Activated gamma-delta T cell treated with Interleukin-2 at 50 U/mL for 16 hours (primary cell): ENCODE measurements at places on chromosomes 7 and 10.
A peak's percentile ranks its signal among the peaks of the same experiment; 100 is the strongest.

DNA sequence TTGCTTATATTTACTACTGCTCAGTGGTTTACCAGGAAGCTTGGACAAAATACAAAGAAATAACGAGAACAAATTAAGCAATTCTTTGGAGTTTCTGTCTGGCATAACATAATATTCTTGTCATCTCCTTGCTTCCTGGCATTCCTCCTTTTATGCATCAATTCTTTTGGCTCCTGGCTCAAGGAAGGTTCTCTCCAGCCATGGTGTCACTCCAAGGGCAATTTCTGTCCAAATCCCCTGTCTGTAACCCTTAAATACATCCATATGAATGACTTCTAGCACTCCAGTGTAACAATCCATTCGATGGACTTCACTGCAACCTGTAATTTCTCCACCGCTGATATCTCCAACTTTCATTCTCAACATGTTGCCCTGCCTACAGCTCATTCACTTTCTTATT lies 617.7 kb upstream of the ANKRD30A start:
- no peak for DNase-seq

GRCh38 chr7:85407391-85407790 lies 220.5 kb upstream of the SEMA3D start:
- DNase-seq = no peak

DNA sequence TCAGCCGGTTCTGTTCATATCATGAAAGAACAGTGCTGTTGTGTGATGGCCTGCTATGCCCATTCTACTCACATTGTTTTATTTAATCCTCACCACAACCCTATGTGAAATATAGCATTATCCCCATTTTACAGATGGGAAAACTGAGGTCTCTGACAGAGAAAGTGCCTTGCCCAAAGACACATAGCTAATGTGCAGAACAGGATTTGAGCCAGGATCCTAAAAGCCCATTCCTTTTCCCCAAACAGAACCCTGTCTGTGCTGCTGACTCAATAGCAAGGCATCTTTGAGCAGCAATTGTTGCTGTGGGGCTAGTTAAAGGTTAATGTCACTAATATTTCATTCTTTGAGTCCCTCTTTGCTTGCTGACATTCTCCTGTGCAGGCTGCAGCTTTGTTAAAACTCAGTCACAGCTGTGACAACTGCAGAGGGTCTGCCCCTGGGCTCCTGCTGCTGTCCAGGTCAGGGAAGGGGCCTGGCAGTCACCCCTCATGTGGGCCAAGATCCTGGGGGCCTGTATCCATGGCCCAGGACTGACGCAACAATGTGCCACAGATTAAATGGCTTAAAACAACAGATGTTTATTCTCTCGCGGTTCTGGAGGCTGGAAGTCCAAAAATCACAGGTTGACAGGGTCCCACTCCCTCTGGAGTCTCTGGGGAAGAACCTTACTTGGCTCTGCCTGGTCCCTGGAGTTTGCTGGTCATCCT lies 40.4 kb downstream of the AFAP1L2 start:
- no peak for DNase-seq

GRCh38 chr7:78605119-78605518 lies 806.5 kb downstream of the PHTF2 start:
- no peak for DNase-seq

DNA sequence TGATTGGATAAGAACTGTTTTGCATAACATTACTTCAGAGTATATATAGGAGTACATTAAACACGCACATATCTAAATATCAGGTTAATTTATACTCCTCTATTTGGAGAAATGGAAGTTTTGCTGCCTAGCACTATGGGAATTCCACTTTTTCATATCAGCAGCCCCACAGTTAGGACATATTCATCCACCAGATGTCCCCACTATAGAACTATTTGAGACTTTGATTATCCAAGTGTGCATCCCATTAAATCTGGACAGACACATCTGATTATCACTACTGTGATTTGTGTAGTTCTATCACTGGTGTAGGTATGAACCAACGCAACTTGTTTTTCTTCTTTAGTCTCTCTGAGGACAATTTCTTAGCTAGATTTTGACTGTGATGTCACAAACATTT lies 345.7 kb downstream of the THSD7A start:
- no peak for DNase-seq

DNA sequence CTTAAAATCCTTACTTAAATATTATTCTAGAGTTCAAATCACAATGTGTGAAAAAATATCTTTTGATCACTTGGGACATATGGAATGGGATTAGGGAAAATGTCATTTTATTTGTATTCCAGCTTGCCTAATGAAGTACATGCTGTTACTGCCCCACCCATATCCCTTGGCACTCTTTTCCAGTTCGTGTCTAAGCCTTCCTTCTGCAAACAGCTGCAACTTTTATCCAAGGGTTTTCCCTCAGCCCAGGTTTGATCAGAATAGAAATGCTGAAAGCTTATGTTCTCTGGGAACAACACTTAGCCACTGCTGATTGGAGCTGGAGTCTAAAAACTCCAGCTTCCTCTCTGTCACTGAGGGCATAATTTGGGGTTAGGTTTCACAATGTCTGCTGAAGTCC lies 214.1 kb upstream of the FAM3C start:
- no peak for DNase-seq

DNA sequence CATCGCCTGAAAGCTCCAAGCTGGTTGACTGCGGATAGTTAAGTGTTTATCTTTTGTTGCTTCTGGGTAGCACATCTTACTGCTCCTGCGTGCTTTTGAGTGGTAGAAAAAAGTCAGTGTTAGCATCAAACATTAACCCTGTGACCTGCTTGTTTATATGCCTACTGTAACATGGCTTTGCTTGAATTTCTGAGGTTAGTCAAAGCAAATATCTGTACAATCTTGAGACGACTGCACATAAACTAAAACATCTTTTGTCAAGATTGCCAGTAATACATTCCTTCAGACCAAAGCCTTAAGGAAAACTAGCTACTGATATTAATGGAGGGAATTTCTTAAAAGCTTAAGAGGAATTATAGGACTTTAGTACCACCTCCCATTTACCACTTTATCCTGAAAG lies 163.7 kb downstream of the BAMBI start:
- no peak for DNase-seq

DNA sequence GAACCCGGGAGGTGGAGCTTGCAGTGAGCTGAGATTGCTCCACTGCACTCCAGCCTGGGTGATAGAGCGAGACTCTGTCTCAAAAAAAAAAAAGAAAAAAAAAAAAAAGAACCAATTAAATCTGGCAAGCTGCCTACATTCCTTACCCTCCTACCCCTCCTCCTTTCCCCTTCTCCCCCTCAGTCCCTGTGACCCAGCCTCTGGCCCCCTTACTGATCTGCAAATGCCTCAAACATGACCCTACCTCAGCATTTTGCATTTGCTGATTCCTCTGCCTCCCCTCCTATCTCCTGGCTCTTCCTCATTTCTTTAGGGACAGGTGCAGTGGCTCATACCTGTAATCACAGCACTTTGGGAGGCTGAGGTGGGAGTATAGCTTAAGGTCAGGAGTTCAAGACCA lies 19.3 kb downstream of the CDHR3 start:
- DNase-seq = no peak

- DNase-seq = no peak
Measured at GRCh38 chr7:150413640-150414081, 34.5 kb downstream of the ZNF775 start.

- no peak for DNase-seq
Measured at GRCh38 chr10:30999070-30999712, 32.5 kb downstream of the ZNF438 start.

- DNase-seq = no peak
Measured at GRCh38 chr10:104339469-104340110, 1.3 kb upstream of the ITPRIP start.

- DNase-seq = no peak
Measured at GRCh38 chr10:54284526-54285193, 516.4 kb downstream of the PCDH15 start.

GRCh38 chr10:100969187-100970075 lies at the start of gene SEMA4G:
SEMA4G (plus strand) TSS chr10:100969504; CDS start chr10:100972913, 3,409 bp downstream.
- DNase-seq = peak; percentile 54

GRCh38 chr7:132537456-132538145 lies 38.7 kb downstream of the PLXNA4 start:
- no peak for DNase-seq

- DNase-seq = no peak
Measured at GRCh38 chr10:96891840-96892239, 59.7 kb downstream of the LCOR start.

DNA sequence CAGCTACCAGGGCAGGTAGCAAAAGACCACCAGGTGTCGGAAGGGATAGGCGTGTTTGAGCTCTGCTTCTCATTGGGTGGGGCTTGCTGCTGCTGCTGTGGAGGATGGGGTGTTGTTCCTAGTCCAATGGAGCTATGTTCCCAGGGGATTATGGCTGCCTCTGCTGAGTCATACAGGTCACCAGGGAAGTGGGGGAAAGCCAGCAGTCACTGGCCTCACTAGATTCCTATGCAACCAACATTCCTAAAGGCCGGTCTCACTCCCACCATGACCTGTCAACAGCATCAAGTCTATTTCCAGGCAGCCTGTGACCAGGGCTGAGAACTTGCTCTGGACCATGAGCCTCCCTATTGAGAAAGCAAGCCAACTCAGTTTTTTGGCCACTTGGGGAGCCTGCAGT lies 1160.8 kb downstream of the REEP3 start:
- no peak for DNase-seq

- DNase-seq = no peak
Measured at GRCh38 chr10:59177031-59177797, 771 bp downstream of the PHYHIPL start.
